T-cell (primary cell): ENCODE measurements at places on chromosomes 11 and 22.

- no peak for DNase-seq
Measured at GRCh38 chr11:15106201-15106965, 8.3 kb upstream of the INSC start.

GRCh38 chr22:23218867-23219251 is 38.5 kb downstream of the BCR start:
- DNase-seq, result no peak

GRCh38 chr11:23869671-23870070 is 627.2 kb upstream of the LUZP2 start:
- no peak for DNase-seq

- no peak for DNase-seq
Measured at GRCh38 chr11:14636119-14636518, 7.5 kb upstream of the PDE3B start.

DNA sequence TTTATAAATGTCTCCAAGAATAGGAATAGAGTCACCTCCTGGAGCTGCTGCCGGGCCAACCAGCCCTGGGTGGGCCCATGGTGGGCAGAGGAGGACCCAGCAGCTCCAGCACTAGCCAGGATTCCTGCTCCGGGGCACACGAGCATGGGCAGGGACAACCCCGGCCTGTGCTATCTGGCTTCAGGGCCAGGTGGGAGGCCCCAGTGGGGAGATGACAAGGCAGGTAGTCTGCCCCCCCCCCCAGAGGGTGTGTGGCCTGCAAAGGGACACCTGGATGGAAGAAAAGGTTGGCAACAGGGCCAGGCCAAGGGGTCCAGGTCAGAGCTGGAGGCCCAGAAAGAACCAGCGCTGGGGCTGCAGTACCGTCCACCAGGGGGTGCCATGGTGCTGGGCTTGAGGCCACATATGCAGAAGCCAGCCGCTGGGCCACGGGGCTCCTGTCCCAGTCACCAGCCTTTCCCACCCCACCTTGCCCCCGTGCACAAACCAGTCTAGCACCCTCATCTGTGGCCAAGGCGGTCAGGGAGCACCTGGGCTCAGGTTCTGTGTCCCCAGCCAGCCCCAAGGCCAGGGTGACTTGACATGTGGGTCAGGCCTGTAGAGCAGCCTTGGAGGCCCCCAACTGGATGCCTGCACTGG is 3.4 kb downstream of the TSPAN32 start:
- DNase-seq, result peak; percentile 73
